Activated naive CD8-positive, alpha-beta T cell treated with anti-CD3 and anti-CD28 coated beads, Interleukin-2, amount 10 ng/mL, durations not matched to agents 7 days and 5 days (primary cell): ENCODE measurements at places on chromosomes 6 and 20. TPM values are rescaled to one million over a fixed set of nuclear protein-coding genes. Genes with fewer than 3 reads are reported as not detected.

CST4 gene
- total RNA-seq: not detected

DNA sequence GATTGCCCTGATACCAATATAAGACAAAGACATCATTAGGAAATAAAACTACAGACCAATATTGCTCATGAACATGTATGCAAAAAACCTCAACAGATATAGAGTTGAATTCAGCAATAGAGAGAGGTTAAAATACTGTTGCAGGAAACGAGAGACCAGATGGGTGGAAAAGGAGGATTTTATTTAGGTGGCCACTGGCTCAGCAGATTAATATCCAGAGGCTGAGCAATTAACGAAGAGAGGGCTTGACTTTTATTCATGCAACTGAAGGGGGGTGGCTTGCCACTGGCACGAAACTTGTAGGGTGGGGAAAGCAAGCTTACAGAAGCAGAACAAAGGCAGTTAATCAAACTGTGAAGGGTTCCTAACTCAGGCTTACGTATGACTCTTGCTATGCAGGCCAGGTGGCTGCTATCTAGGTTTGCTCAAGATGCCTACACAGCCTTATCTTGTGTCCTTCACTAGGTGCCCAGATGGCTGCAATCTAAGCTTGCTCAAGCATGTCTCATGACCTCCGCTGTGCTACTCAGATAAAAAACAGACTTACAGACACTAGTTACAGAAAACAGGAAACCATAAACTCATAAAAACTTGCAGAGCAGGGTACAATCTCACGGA, 126.4 kb downstream of the MMUT start:
- DNase-seq: no peak

- no peak for DNase-seq
Measured at GRCh38 chr6:33737267-33738026, 9.3 kb downstream of the IP6K3 start.

BTNL2 gene
- total RNA-seq: not detected

GRCh38 chr6:44495036-44495901, 107.8 kb downstream of the CDC5L start:
- no peak for DNase-seq

FAM209B gene
- 1.8 TPM for total RNA-seq

- DNase-seq: no peak
Measured at GRCh38 chr20:38393259-38393658, 41.9 kb downstream of the SNHG17 start.

DNA sequence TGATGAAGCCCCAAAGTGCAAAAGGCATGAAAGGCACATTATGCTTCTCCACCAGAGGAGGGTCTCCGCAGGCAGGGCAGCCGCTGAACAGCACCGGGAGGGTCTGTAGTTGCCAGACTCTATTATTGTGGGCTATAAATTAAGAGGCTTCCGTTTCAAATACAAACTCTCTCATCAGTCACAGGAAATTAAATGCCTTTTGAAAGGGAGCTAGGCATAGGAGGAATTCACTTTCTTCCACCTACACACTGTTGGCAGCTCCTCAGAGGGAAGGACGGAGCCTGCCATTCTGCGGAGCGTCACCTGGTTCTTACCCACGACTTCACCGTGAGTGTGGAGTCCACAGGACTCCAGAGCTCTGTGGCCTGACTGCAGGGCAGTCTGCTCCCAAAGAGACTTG, 140.8 kb upstream of the AGPAT4 start:
- DNase-seq: no peak

- no peak for DNase-seq
Measured at GRCh38 chr6:105620878-105621277, 218.0 kb upstream of the PREP start.

- DNase-seq: no peak
Measured at GRCh38 chr6:169213814-169214520, 39.7 kb downstream of the THBS2 start.
